ENCODE measurements at places on chromosomes 4 and X.

DNA sequence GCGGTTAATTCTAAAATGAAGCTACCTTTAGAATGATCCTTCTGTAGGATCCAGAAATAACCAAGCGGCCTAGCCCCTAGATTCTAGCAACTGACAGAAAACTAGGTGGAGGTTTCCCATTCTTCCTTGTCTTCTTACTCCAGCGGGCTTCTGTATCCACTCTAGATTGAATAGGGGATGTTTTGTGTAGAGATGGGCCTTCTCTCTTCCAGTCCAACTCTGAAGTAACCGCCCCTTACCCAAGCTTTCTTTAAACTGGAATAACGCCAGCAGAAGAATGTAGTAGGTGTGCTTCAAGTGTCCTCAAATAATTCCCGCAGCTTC is 386 bp upstream of the TMEM184C start:
- no peak for DNase-seq

- DNase-seq = no peak
Observed at GRCh38 chrX:45868425-45868824, 667.7 kb upstream of the DIPK2B start.

GRCh38 chr4:139749338-139749737 is 83.7 kb downstream of the MGST2 start:
- no peak for DNase-seq

DNA sequence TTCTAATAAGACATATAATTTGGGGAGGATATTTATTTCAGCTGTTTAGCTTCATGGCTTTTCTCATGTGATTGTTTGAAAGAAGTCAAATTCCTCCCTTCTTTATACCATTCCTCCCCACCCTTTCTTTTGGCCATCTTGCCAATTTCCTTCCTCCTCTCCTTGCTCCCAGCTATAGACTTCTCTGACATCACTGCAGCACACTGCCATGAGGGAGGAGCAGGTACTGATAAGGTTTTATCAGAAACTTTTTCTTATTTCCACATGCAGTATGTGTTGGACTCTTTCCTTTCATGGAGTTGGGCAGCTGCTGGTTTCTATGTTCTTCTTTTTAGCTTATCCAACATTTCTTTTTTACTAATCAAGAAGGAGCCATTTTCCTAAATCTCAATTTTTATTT is 481.7 kb upstream of the NR3C2 start:
- no peak for DNase-seq

DNA sequence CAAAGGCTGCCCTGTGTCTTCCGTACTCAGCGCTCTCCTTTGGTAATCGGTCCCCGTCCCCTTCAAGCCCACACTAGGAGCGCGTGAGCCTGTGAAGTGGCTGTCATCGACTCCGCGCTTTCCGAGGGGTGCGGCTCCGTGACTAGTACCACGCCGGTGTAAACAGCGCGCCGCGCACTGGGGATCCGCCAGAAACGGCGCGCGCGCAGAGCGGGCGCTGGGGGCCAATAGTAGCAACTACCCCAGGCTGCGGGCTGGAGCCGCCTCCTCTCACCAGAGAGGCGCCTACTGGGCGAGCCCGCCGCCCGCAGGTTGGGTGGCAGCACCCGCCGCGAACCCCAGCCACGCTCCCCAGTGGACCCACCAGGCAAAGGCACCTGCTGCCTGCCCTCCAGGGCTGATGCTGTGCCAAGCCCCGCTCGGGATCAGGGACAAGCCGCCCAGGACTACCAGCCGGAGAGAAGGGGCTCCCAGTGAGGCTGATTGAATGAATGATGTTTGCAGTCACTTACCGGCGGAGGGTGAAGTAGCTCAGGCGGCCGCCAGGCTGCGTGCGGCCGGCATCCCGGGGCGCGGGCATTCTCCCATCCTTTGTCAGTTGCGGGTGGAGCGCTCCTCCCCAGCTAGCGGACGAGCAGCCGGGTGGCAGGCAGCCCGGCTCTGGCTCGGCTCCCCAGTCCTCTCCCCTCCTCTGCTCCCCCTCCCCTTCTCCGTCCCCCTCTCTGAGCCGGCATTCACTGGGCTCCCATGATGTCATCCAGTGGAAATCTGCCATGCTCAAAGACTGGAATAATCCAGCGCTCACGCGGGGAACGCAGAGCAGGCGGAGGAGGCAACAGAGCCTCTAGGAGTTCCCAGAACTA is 370.3 kb upstream of the SMIM31 start:
- DNase-seq = no peak

DNA sequence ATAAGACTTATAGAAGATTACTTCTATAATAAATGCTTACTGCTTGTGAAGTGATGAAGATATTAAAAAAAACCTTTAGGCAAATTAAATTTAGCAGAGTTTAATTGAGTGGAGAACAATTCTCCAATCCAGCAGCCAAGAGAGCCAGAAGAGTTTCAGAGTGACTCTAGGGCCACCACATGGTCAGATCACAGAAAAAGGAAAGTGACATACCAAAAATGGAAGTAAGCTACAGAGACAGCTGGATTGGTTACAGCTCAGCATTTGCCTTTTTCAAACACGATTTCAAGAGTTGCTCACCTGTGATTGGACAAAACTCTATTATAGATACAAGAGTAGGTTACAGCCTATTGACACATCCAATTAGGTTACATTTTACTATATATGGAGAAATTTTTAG is 79.0 kb upstream of the TRAM1L1 start:
- no peak for DNase-seq

- peak; percentile 9 for DNase-seq
Observed at GRCh38 chrX:24395775-24396174, 35.3 kb downstream of the SUPT20HL1 start.

- no peak for DNase-seq
Observed at GRCh38 chr4:184994010-184994622, 24.2 kb upstream of the HELT start.

DNA sequence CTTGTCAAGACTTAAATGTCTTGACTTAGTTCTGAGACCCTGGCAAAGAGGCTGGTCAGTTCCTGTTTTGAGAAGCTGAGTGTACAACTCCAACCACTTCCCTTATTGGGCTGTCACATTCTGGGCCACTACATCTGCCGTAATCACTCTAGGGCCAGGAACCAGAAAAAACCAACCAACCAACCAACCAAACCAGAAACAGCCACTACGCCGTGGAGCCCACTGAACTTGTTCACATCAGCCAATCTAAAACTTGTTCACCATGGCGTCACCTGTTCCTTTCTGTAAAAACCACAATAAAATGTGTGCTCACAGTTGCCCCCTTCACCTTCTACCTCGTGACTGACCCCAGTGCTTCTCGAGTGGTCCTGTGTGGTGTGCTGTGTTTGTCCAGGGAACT is 107.3 kb downstream of the JADE1 start:
- DNase-seq = no peak

- no peak for DNase-seq
Observed at GRCh38 chr4:96134806-96135205, 294.9 kb downstream of the PDHA2 start.

DNA sequence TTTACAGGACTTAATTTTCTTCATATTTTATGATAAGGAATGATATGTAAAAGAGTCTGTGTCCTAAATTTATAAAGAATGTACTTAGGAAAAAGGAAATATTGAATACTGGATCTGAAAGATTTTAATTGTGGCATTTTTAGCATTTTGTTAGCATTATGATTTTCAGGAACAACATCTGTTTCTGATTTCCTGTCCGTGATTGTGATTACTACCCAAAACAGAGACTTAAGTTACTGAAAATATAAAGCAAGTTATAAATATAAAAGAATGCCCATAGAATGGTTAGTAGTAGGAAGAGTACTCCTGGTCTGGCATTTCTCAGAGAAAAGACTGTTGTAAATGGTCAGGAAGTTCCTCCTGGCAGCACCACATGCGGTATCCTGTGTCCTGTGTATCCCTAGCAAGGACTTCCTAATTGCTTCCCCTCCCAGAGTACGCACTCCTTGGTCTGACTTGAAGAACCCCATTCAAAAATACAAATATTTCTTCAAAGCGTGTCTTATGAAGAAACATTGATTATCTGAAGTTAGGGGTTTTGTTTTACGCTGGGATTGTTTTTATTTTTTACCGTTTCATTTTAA is 88.9 kb downstream of the RS1 start:
- no peak for DNase-seq

DNA sequence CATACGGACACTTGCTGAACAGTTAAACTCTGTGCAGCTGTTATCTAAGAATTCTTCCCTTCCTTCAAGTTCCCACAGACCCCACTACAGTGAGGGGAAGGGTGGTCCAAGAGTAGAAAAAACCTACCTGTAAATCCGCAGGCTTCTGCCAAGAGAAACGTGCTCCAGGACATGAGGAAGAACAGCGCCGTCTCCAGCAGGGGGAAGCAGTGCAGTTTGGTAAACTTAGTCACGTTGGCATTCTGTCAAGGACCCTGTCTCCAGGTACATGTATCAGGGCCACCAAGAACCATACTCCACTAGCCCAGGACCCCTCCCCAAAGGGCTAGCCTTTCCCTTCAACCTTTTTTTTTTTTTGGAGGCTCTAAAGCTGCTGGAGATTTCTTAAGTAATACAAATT is 79.9 kb downstream of the CHST7 start:
- no peak for DNase-seq

DNA sequence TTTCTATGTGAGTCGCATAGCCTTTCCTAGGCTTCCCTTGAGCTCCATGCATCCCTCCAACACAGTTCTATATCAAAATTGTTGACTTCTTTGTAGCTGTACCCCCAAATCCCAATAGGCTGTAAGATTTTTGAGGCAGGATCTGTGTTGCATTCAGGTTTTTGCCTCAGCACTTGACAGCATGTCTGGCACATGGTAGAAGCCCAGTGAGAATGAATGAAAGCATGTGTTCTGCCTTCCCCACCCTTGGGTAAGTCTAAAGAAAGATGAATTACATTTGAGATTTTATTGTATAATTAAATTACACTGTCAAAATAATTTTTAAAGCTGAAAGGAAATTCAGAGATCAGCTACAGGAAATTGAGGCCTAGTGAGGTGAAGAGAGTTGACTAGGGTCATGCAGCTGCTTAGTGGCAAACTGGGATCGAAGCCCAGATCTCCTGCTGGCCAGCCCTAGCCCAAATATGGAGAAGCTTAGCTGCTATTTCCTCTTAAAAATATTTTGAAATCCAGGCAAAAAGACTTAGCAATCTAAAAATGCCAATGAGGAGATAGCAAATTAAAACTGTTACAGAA is 122.5 kb downstream of the SPATA18 start:
- DNase-seq = no peak

DNA sequence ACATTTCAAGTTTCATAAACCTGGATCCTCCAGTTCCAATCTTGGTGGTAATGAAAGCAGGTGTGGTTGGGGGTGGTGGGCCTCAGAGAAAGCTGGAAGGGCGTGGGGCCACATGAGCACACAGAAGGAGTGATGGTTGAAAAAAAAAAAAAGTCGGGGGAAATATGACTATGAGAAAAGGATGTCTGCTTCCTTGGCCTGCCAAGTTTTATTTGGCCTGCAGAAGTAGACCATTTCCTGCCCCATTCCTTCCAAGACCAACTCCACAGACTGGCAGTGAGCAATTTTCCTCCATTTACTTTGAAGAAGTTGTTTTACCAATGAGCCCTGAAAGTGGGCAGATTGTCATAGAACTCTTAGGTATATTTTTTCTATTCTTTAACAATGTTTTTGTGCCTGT is 43.3 kb downstream of the LNX1 start:
- DNase-seq = no peak
